Right lung (tissue), 10 donors: ENCODE measurements at places on chromosomes 4 and X. TPM values are rescaled to one million over a fixed set of nuclear protein-coding genes. Genes with fewer than 3 reads are reported as not detected.
A peak's percentile ranks its signal among the peaks of the same experiment; 100 is the strongest.

The RRH gene
- 0.64 TPM for polyA plus RNA-seq

DNA sequence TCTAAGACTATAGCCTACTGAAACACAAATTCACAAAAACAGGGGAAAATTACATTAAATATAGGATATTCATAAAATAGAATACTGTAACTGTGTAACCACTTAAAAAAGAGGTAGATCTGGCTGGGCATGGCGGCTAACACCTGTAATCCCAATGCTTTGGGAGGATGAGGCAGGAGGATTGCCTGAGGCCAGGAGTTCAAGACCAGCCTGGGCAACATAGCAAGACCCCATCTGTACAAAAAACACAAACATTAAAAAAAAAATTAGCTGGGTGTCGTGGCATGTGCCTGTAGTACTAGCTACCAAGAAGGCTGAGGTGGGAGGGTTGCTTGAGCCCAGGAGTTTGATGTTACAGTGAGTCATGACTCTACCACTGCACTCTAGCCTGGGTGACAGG, 33.4 kb downstream of the RPS6KA3 start:
- DNase-seq: no peak

The FAT4 gene
- 64.7 TPM for polyA plus RNA-seq

- no peak for DNase-seq
These were observed 187.6 kb upstream of the HAND2 start for GRCh38 chr4:173717581-173717980.

GRCh38 chr4:10180927-10181744, 64.5 kb upstream of the WDR1 start:
- no peak for DNase-seq

GRCh38 chrX:69813677-69814076, 197.8 kb downstream of the EDA start:
- peak; percentile 4 for DNase-seq

- DNase-seq: no peak
These were observed 99.4 kb upstream of the IL1RAPL1 start for GRCh38 chrX:28487818-28488217.

DNA sequence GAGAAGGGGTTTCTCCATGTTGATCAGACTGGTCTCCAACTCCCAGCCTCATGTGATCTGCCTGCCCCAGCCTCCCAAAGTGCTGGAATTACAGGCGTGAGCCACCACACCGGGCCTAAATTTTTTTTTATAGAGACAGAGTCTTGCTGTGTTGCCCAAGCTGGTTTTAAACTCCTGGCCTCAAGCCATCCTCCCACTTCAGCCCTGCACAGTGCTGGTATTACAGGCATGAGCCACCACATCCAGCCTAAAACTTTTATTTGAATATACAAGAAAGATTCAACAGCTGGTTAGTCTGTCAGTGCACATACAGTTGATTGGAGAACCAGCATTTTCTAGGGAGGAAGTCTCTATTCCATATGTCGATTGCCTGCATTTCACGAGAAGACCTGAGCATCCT, 91.2 kb downstream of the LRP2BP start:
- no peak for DNase-seq

DNA sequence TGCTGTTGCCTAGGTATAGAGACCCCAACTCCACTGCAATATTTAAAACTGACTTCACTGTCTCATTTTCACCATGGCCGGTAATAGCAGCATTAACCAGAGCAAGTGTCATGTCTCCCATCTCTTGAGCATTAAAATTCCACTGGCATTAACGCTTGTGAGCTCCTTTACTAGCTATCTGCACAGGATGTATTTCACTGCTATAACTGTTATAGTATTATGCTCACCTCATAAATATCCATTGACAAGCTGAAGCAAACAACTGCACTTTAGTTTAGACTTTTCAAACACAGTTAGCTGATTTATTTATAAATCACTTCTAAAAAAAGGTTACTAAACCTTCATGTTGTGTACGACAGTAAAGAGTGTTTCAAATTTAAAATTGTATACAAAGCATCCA, 157.8 kb downstream of the ANTXR2 start:
- DNase-seq: no peak

- no peak for DNase-seq
These were observed 111.5 kb upstream of the PSAPL1 start for GRCh38 chr4:7546152-7546808.

- DNase-seq: no peak
These were observed 67.5 kb upstream of the DDX60 start for GRCh38 chr4:168386002-168386401.

GRCh38 chr4:87088186-87088585, 132.2 kb downstream of the KLHL8 start:
- no peak for DNase-seq

The CFAP299 gene
- polyA plus RNA-seq: 1.4 TPM
